ENCODE measurements at places on chromosomes 7 and 10.

DNA sequence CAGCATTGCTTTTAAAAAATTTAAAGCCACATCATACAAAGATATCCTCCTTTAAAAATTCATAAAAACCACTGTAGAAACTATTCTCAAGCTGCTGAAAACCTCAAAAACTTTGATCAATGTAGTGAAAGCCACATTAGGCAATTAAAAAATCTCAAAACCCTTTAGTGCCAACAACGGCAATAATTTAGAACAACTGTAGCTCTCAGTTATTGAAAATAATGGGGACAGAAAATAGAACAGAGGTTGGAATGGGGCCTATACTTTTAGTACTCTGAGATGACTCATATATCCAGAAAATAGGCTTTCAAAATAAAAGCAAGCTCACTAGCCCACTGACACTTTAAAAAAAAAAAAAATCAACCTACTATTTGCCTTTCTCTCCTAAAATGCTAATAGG, 87.5 kb downstream of the GSAP start:
- no peak for DNase-seq

- no peak for DNase-seq
Observed at GRCh38 chr10:67088036-67088435, 162.2 kb downstream of the LRRTM3 start.

DNA sequence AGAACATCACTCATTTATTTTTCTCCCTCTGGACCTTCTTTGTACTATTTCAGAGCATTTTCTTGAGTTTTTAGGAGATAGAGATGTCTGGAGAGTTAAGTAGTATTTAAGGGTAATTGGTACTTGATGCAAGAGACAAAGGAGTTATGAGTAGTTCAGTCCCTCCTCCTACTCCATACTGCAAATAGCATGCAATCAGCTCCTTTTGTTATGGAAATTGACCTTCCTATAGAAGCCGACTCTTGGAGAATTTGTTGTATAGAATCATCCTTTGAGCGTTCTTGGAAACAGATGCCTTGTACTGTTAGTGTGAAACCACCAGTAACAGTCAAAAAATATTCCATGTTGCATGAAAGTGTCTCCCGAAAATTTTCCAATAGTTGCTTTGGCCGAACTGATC, 428.2 kb upstream of the GALNT17 start:
- no peak for DNase-seq

DNA sequence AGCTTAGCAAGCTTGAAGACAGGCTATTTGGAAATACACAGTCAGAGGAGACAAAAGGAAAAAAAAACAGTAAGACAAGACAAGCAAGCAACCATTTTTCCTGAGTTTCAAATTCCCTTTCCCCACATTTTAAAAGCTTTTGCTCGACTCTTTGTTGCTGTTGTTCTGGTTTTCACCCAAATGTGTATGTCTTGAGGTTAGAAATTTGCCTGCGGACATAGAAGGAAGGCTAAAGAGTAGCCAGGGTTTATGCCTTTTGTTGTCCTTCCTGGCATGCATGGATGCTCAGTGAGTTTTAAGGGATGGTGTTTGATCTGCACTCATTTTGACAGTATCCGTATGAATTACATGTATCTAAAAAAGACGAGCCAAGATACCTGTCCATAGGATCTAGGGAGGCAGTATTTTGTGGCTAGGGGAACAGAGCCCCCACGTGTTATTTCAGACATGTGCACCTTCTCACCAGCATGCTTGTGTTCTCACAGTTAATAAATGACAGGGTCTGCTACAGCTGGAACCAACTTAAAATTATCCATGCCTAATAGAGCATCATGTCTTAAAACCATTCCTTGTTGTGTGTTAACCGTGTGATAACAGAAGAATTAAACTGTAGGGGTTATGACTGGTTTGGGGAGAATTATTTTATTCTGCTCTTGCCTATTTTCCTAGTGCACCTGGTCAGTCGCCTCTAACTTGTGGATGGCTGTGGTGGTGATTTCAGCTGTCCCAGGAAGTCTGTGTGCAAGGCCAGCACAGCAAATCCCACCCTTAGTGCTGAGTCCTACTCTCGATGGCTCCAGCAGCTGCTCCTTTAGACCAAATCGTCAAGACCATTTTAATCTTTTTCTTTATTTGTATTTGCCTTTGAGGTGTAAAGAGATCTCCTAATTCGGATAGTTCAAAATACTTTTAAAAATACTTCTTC, 9.1 kb downstream of the WIPF3 start:
- DNase-seq, result no peak

DNA sequence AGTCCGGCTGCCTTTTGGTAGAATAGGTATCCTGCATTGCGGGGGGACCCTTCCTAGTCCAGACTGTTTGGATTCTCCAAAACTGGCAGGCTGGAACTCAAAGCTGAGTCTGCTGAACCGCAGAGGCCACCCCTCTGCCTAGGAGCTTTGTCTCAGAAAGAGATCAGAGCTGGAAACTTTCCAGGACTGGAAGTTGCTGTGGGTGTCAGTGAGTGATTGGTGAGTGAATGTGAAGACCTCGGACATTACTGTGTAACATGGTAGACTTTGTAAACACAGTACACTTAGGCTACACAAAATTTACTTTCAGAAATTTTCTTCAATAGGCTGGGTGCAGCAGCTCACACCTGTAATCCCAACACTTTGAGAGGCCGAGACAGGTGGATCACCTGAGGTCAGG, 103.8 kb downstream of the DNAJC1 start:
- no peak for DNase-seq

GRCh38 chr10:89258881-89259280, 7.3 kb upstream of the LIPA start:
- no peak for DNase-seq

GRCh38 chr10:5666841-5667630, 641 bp upstream of the ASB13 start:
- no peak for DNase-seq

DNA sequence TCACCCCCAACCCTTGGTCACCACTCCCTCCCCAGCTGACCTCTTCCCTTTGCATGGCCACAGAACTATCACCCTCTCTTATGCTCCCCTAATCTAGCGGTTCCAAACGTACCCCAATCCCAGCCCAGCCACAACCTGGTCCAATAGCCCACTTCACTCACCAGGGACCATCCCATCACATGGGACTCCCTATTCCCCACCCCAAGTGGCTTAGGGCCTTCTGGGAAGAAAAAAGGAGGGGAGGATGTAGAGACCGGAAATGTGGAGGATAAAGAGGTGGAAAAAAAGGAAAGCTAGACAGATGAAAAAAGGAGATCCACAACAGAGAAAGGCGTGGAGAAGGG, 30.3 kb upstream of the PAX2 start:
- DNase-seq, result no peak

DNA sequence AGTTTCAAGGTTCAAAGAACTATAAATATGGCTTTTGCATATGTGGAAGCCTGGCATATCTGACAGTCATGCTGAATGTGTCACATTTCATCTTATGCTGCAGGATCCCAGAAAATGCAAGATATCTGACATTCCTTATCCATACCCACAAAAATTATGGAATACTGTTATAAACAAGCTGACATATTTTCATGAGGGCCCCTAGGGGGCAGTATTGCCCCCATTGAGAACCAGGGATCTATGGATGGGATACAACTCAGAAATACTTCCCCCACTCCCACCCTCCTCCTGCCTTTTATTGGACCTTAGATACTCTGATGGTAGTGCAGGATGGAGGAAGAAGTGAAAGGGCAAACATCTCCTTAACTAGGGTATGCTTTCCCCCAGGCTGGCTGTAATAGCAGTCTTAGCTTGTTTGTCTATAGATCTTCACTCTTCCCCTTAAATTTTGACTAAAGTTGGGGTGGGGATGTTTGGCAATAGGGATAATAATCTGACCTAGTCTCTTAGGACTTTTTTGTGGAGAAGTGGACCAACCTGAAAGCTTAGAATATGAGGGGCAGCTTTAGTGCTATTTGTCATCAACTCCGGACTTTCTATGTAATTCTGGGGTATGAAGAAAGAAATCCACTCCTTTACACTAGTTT, 3.5 kb upstream of the GNGT1 start:
- DNase-seq, result no peak

- no peak for DNase-seq
Observed at GRCh38 chr7:5711409-5711808, 70.1 kb downstream of the RNF216 start.

GRCh38 chr10:127133672-127134500, 62.5 kb downstream of the INSYN2A start:
- no peak for DNase-seq

DNA sequence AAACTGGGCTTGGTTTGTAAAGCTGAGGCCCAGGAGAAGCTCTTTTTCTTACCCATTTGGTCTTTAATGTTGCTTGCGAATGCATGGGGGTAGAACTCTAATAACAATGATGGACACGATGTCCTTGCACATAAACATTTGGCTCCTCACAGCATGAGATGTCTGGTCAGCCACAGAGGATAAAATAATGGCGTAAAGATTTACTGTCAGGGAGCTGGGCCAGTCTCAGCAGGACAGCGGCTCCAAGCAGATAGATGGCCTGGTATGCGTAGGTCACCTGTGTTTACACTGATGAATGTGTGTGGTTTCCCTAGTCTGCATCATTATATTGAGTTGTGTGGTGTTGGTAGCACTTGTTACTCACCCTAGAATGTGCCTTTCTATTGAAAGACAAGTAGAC, 537.4 kb downstream of the CNTNAP2 start:
- DNase-seq, result no peak

GRCh38 chr7:85185424-85186082, 1.3 kb downstream of the SEMA3D start:
- DNase-seq, result no peak

GRCh38 chr10:94138391-94138790, 144.7 kb downstream of the PLCE1 start:
- DNase-seq, result no peak

DNA sequence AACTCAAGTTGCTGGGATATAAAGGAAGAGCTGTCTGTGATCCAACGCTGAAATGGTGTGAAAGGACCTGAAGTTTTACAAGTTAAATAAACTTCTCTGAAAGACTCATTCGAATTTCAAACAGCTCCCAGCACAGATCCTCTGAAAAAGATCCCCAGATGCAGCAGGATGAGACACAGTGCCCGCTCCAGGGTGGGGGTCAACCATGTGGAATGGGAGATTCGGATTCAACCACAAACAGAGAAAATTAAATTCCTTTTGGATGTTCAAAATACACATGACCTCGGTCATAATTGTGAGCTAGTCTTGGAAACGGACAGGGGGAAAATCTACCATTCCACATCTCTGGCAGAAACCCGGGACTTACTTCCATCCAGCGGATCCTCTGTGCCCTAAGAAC, 119.6 kb downstream of the PRKAG2 start:
- DNase-seq, result no peak

- no peak for DNase-seq
Observed at GRCh38 chr10:124152139-124153022, 59.0 kb upstream of the CHST15 start.

- no peak for DNase-seq
Observed at GRCh38 chr10:59033622-59034021, 142.8 kb upstream of the PHYHIPL start.

DNA sequence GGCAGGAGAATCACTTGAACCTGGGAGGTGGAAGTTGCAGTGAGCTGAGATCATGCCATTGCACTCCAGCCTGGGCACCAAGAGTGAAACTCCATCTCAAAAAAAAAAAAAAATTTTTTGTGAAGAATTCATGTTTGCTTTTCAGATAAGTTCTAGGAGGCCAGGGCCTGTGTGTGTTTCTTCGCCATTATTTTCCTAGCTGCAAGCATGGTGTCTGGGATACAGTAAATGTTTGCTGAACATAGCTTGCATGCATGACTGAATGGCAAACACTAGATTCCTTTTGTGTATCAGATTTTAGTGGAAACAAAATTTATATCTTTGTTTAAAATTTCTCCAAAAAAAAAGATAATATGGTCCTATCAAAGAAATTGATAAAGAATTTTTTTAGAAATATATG, 9.7 kb upstream of the MACC1 start:
- DNase-seq, result no peak

DNA sequence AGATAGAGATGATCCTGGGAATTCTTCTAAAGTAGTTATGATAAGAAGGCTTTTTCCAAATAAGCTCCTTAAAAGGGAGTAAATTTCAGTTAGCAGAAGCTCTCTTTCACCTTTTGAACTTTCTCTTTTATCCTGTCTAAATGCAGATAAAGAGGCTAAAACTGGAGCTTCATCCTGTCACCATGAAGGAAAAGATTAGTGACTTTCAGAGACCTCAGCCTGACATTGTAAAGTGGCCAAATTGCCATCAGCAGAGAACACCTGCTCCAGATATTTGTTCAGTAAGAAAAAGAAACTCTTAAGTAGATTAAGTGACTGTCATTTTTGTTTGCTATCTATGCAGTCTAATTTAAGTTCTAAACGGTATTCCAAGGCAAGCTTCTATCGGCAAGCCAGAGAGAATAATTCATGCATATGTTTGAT, 18.3 kb downstream of the VWDE start:
- no peak for DNase-seq

GRCh38 chr7:74061840-74062539, 21.6 kb upstream of the LIMK1 start:
- peak; percentile 16 for DNase-seq

GRCh38 chr7:12834782-12835181, 147.3 kb downstream of the ARL4A start:
- no peak for DNase-seq

DNA sequence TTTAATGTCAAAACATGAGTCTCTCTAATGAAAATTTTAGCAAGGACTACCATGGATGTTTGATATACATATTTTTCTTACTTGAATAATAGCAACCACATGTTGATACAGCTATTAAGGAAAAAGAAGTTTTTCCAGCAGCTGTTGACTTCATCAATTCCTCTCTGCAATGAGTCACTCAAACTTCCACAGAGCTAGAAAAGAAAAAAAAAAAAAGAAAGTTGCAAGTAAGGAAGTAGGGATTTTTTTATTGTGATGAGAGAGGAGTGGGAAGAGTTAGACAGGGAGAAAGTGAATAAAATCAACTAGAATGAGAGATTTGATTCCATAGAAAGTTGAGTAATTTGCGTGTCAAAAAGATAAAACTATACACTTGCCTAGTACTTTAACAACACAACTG, 46.2 kb downstream of the CAV1 start:
- no peak for DNase-seq

DNA sequence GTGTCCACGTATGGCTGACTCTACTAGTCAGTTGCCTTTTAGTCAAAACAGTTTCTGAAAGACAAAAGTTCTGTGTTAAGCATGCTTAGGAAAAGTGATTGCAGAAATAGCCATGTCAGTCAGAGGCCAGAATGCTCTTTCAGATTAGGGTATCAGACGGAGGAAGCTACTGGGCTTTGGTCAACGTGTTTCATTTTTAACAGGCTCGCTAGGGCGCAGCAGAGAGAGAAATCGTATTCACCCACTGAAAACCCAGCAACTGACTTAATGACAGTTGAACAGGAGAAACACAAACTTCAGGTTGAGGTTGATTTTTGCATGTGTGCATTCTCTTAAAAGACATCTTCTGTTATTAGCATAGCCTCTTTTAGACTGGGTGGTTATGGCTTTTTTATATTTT, 322.6 kb upstream of the KIAA1217 start:
- no peak for DNase-seq

GRCh38 chr7:101998906-101999240, 181.4 kb downstream of the CUX1 start:
- no peak for DNase-seq

DNA sequence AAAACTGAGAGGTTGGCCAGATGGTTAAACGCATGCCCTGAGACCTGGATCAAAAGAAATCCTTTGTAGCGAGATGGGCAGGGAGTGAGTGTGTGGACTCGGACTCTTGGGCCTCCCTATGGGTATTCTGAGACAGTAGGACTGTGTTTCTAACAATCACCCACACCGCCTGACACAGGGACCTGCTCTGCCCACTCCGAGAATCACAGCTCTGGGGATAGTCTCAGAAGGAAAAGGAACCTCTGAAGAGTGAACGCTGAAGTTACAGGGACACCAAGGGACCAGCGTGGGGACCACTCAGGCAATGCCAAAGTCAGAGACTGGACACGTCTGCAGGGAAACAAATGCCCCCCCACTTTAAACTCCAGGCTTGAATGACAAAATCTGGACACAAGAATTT, 242.1 kb upstream of the TCERG1L start:
- DNase-seq, result no peak
